Mesenchymal stem cell (in vitro differentiated cells and primary cell): ENCODE measurements at places on chromosomes 12 and 14.

GRCh38 chr12:107288414-107289127 lies 195.2 kb upstream of the CRY1 start:
- DNase-seq, result no peak

DNA sequence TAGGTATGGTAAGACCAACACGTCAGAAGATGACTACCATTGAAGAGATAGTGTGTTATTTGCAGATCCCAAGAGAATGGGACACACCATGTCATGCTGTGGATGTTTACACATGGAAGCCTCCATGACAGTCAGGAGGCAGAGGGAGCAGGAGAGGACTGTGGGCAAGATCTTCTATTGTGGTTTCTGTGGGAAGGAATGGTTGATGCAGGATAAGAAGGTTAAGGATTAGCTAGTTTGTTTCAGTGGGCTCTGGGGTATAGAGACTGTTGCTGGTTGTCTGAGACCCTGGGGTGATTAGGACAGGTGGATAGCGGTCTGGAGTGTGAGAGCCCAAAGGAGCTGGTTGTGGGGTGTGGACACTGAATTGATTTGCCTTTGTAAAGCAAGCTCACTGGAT lies 23.3 kb downstream of the TAS2R7 start:
- DNase-seq, result no peak

DNA sequence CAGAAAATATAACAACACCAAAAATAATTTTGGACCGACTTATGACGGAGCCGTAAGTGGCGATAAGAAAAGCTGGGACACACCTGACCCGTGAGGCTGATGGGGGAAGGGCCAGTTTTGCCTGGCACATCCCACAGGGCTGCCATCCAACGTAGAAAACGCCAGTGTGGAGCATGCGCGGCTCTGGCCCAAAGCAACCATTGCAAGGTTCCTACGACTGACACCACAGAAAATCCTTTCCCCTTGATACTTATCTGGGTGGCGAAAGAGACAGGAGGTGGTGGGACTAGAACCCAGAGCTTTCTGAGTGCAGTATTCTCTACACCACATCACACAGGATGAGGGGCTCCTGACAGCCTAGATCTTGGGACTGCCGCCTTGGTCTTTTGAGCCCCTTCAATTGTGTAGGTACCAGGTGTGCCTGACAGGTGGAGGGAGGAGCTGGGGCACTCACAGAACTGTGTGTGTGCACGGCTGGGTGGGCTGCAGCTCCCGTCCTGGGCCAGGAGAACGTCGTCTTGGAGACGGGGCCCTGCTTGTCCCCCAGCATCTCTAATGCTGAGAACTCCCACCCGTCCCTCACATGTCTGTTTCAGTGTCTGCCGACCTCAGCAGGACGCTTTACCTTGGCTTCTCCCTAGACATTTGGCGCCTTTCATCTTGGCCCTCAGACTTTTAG lies 17.4 kb upstream of the CACNA2D4 start:
- DNase-seq, result no peak

GRCh38 chr12:118337194-118337838 lies 35.4 kb downstream of the TAOK3 start:
- peak; percentile 65 for DNase-seq

DNA sequence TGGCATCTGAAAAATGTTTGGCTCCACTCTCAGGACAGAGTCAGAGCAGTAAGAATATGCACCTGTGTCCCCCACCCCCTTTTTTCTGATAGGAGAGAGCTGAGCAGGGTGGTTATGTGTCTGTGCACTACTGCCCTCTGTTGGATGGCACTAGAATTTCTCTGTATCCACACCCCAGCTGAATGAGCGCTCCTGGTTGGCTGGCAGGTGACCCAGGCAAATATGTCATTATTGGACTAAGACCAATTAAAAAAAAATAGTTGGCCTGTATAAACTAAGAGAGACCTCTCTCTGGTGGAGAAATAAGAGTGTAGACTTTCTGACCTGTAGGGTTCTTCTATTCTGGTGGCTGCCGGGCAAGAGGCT lies 107.0 kb downstream of the PTCSC3 start:
- peak; percentile 45 for DNase-seq

DNA sequence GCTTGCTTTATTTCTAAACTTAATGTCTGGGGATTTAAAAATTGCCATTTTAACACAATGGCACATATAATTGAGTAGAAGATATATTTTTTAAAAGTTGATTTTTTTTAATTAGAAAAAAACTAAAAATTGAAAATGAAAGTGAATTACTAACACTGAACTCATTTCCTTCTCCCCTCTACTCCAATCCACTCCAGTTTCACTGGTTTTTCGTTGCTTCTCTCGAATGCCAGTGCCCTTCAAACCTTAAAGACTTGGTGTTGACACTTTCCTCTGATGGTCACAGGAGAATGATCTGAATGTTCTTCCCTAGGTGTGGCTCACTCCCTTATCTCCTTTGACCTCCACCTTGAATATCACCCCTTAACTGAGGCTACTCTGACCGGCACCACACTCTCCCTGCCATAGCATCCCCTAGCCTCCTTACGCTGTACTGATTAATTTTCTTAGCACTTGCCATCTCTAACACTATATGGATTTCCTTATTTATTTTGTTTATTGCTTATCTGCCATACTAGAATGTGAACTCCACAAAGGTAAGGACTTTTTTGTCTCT lies 107.1 kb downstream of the LIN7A start:
- DNase-seq, result no peak

DNA sequence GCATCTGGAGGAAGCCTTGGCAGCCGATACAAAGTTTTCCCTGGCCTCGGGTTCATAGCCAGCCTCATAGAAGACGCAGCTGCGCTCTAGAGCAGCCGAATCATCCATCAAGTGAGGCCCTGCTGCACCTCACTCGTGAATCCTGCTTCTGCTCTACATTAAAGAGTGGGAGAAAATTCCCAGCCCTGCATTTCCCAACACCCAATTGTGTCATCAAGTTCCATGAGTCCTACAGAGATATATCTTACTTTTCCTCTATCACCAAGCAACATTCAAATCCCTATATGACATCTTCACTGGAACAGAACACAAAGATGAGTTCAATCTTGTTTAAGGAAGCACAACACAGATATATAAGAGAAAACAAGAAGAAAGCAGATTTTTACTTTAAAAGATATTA lies 139.3 kb downstream of the TTC7B start:
- DNase-seq, result peak; percentile 90

GRCh38 chr14:89890589-89890988 lies 63.9 kb downstream of the EFCAB11 start:
- no peak for DNase-seq

DNA sequence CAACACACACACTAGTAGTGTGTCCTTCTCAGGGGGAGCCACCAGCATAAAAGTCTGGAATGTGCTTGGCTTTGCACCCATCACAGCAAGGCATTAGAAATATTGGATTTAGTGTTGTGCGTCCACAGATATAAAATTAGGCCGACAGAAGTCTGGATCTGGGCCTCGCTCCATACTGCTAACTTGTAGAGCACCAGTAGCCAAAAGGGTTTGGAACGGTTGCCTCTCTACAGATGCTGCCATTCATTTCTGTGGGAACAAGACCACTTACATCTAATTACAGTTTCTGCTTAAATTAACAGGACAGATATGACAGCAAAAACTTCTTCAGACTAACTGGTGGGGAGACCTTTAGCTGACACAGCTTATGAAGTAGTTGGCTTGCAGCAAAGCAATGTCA lies 94.2 kb downstream of the EXOC5 start:
- no peak for DNase-seq

- no peak for DNase-seq
These were observed 1.9 kb downstream of the TMTC2 start for GRCh38 chr12:82688596-82688995.

GRCh38 chr12:1464925-1465324 lies 129.5 kb downstream of the FBXL14 start:
- no peak for DNase-seq

- peak; percentile 26 for DNase-seq
These were observed 1.3 kb downstream of the SDR9C7 start for GRCh38 chr12:56932867-56933266.

DNA sequence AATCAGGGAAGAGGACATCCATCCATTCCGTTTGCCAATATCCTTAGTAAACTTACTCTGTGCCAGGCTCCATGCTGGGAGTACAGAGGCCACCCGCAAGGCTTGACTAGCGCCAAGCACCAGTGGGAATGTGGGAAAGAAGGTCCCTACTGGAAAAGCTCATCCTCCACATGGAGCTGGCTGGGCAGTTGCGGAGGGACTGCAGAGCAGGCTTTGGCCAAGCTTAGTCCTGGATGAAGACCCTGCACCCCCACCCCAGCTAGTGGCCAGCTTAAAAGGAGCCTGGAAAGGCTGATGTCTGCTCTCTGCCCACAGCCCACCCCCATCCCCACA lies 22.4 kb upstream of the EIF2B2 start:
- DNase-seq, result no peak

GRCh38 chr12:93502802-93503623 lies 35.7 kb downstream of the MRPL42 start:
- DNase-seq, result peak; percentile 54

- DNase-seq, result peak; percentile 59
These were observed 100.7 kb downstream of the DUSP6 start for GRCh38 chr12:89251342-89252271.

DNA sequence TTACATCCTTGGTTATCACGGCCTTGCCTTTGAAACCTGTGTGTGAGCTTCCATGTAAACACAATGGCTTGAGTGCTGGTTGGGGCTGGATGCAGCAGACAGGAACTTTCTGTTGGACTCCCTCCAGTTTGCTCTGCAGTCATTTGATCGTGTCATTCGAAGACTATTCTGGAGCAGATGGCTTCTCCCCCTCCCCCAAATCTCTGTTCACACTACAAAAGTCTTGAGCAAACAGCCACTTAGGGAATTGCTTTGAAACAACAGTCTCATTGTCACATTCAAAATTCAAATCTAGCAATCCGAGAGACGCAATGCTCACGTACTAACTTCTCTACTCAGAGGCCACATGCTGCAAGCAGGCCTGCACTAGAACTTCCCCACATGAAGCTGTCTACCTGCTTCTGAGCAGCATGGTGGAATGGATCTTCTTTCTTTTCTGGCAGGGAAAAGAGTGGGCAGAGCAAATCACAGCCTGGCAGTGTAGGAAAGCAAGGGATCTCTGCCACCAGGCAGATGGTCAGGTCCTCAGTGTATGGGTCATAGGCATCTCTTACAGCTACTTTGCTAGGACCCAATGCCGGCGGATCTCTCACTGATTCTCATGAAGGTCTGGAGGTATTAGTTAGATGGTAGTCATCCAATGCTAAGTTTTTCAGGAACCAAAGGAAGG lies 214.2 kb downstream of the PPM1H start:
- DNase-seq, result peak; percentile 37

- no peak for DNase-seq
These were observed 28.2 kb downstream of the TBK1 start for GRCh38 chr12:64480148-64480547.

DNA sequence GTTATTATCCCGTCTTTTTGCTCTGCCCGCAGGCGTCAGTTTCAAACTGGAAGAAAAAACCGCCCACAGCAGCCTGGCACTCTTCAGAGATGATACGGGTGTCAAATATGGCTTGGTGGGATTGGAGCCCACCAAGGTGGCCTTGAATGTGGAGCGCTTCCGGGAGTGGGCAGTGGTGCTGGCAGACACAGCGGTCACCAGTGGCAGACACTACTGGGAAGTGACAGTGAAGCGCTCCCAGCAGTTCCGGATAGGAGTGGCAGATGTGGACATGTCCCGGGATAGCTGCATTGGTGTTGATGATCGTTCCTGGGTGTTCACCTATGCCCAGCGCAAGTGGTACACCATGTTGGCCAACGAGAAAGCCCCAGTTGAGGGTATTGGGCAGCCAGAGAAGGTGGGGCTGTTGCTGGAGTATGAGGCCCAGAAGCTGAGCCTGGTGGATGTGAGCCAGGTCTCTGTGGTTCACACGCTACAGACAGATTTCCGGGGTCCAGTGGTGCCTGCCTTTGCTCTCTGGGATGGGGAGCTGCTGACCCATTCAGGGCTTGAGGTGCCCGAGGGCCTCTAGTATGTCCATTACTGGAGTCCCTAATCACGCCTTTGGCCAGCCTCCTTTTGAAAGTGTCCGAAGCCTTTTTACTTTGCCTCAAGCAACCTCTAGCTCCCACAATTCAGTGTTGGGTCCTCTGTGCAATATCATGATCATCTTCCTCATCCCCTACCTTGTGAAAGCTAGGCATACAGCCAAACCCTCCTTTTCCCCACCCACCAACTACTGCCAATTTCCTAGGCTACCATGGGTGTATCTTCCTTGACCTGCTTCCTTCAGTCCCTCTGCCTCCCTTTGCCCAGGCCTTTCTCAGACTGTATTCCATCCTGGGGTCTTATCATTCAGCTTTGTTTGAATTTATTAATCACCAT lies 891 bp downstream of the SPRYD4 start:
- no peak for DNase-seq

DNA sequence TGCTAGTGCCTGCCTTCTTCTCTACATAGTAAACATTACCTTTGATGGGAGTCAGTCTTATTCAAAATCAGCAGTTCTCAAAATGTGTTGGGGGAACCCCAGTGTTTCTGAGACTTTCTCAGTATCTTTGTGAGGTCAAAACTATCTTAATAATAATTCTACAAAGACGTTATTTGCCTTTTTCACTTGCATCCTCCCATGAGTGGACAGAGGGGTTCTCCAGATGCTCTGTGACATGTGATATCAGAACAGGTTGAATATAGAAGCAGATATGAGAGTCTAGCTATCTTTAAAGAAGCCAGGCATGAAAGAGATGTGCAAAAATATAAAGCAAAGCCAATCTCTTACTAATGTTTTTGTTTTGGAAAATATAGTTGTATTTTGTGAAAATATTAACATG lies 144.7 kb downstream of the KTN1 start:
- no peak for DNase-seq

DNA sequence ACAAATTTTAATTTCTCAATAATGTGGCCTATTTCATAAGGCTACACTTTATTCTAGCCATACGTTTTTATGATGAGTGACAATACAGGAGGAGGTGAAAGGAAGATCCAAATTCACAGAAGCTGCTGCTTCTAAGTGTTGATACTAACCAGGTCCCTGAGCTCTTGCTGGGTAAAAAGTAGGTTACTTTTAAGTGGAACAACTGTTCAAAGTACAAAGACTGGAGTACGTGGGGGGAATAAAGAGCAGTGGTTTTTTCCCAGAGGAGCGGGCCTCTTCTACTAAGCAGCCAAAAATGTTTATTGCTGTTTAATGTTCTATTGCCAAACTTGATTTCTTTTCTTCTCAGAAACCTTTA lies 301.8 kb downstream of the AEBP2 start:
- no peak for DNase-seq

DNA sequence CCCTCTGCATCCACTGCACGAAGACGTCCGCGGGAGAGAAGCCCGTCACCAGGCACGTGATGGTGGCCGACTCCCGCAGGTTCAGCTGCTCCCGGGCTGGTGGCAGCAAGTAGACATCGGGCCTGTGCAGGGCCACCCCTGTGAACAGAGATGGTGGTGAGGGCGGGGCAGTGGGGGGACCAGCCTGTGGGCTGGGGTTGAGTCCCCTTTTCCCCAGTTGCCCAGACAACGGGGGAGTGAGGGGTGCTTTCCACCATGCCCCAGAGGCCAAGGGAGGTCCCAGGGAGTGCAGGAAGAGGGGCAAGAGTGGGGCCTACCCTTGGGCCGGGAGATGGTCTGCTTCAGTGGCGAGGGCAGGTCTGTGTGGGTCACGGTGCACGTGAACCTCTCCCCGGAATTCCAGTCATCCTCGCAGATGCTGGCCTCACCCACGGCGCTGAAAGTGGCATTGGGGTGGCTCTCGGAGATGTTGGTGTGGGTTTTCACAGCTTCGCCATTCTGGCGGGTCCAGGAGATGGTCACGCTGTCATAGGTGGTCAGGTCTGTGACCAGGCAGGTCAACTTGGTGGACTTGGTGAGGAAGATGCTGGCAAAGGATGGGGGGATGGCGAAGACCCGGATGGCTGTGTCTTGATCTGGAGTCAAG lies 328.3 kb downstream of the TMEM121 start:
- DNase-seq, result no peak

- DNase-seq, result no peak
These were observed 118.6 kb upstream of the MYL2 start for GRCh38 chr12:111038941-111039340.
